ENCODE measurements at places on chromosomes 7 and 10.

DNA sequence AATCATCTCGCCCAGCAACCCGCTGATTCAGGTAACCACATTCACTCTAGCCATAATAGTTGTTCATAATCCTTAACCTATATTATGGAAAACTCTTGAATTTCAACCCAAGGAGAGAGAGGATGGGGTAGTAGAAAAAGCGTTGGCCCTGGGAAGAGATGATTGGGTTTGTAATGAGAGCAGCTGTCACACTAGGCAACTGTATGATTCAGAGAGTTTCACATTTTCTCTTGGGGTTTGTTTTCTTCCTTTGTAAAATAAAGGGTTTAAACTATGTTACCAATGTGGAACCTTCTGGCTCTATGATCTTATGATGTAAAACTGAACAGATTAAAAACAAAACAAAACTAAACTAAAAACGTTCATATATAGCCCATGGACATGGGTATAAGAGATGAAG, 705.2 kb upstream of the IGFBP3 start:
- DNase-seq: no peak

- DNase-seq: peak; percentile 47
Observed at GRCh38 chr10:29496341-29497162, 138.2 kb downstream of the SVIL start.

GRCh38 chr10:77641788-77642397, 4.3 kb upstream of the KCNMA1 start:
- DNase-seq: peak; percentile 88

GRCh38 chr7:29234438-29234837, 39.9 kb downstream of the CHN2 start:
- DNase-seq: no peak

- DNase-seq: no peak
Observed at GRCh38 chr10:51462076-51462779, 237.2 kb downstream of the CSTF2T start.

DNA sequence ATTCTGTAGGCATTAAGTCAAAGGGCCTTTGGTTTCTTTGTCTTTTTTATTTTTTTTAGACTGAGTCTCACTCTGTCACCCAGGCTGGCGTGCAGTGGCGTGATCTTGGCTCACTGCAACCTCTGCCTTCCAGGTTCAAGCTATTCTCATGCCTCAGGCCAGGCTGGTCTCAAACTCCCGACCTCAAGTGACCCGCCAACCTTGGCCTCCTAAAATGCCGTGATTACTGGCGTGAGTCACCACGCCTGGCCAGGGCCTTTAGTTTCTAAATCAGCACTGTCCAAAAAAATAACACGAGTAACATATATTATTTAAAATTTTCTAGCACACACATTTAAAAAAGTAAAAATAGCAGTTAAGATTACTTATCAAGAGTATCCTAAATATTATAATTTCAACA, 11.1 kb upstream of the ACSL5 start:
- no peak for DNase-seq

DNA sequence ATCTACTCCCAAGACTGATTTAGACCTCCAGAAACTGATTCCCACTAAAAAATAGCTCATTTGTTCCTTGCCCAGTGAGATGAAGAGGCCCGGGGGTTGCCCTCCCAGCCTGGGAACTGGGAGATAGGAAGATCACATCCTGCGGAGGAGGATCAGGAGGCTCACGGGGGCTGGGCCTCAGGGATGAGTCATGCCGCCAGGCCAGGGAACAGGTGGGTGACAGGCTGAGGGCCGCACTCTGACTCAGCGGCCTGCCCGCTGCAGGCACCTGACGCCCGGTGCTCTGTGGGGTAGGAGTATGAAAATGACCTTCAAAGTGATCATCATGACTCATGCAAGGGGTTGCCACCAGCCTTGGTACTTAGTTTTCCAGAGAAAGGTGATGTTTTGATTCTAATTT, 104.5 kb upstream of the ZPBP start:
- DNase-seq: no peak

DNA sequence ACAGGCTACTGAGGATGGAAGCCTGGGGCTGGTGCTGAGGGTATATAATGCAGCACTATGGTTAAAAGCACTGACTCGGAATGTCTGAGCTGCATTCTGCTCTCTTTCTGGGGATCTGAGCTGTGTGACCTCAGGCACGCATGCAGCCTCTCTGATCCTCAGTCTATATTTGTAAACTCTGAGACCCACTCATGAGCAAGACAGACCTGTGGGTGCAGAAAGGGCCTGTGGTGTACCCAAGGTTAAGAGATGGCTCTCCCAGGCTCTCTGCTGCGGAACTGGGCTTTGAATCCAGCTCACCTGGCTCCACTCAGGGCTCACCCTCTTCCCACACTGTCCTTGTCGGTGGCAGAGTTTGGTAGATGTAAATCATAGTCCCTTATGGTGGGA, 89.9 kb downstream of the CHST15 start:
- no peak for DNase-seq

- no peak for DNase-seq
Observed at GRCh38 chr10:5354068-5354467, 10.7 kb upstream of the UCN3 start.

DNA sequence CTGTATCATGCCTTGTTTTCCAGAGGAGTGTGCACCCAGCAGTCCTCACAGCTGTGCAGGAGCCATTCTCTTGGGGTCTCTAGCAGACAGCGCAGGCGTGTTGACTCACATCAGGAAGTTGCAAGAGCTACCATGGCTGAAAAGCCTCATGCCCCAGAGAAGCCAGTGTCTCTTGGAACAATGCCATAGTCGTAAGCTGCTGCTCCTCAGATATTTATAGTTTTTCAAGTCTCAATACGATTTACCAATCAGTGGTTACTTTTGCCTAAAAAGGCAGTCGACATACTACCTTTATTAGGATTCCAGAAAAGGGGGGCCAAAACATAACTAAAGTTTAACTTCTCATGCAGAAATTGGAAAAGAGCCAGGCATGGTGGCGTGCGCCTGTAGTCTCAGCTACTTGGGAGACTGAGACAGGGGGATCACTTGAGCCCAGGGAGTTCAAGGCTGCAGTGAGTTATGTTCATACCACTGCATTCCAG, 407.7 kb downstream of the PARD3 start:
- no peak for DNase-seq

- DNase-seq: no peak
Observed at GRCh38 chr7:135076882-135077281, 71.0 kb upstream of the TMEM140 start.

- DNase-seq: no peak
Observed at GRCh38 chr10:13705526-13706174, 118.9 kb downstream of the PRPF18 start.

- DNase-seq: no peak
Observed at GRCh38 chr7:151023232-151023631, 1.1 kb downstream of the ATG9B start.

DNA sequence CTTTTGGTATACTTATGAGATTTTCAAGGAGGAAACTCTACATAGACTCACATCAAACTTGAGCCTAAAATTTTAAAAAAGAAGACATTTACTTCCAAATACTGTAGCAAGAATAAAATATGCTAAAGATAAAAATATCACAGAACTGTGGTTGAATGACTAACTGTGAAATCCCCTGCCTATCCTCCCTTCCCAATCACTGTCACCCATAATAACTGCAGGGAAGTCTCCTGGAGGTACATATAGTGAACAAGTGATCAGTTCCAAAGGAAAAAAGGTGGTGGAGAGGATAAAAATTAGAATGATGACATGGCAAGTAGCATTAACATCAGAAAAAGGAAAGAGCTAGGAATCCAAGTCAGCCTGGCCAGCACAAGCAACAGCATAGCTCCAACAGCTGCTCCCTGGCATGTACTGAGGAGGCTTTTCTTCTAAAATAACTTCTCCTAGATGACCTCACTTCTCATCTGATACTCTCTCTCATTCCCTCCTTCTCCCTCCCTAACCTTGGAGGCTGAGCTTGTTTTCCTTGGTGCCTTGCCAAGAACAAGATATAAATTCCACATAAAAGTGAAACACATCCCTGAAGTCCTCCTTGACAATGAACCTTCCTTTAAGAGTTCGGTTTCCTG, 124.0 kb downstream of the IQUB start:
- DNase-seq: peak; percentile 38

DNA sequence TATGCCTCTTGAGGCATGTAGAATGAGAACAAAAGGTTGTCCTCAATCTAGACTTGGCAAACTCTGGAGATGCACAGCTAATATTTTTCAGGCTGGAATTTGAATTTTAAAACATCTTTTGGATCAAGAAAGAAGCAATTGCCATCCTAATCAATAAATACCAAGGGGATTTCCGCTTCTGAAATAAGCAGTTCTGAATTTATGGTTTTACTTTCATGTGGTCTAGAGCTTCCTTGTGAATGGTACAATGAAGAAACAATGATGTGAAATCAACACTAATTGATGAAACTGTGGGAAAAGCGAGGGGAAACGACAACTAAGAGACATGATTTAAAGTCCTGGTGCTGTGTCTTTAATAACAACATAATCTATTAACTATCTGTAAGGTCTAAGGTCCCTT, 1202.7 kb downstream of the SORCS3 start:
- DNase-seq: no peak

GRCh38 chr10:97538411-97538810, 34.2 kb upstream of the ANKRD2 start:
- DNase-seq: peak; percentile 43

DNA sequence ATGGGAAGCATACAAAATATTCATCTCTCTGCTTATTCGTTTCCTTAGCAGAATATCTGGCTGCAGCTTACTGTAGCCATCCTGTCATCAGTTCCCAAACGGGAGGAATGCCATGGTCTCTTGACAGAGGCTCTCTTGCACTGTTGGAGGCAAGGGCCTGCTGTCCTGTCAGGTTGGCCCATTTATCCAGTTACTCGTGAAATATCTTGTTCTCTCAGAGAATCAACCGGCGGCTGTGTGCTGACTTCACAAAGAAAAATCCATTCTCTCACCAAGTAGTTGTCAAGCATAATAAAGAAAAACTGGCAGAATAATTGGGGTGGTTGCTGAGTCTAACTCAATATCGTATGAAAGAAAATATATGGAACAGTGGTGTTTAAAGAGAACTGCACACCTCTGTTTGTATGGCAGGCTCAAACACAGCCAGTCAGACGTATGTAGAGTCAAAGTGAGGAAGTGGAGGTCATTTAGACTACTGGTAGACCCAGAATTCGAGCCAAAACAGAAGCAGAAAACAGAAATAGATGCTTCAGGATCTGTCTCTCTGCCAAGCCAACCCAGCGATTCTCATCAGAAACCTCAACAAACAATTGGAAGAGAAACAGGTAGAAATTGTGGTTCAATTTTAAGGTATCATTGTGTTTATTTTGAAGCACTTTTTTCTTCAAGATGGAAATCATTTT, 349.2 kb upstream of the PRKCQ start:
- peak; percentile 71 for DNase-seq

DNA sequence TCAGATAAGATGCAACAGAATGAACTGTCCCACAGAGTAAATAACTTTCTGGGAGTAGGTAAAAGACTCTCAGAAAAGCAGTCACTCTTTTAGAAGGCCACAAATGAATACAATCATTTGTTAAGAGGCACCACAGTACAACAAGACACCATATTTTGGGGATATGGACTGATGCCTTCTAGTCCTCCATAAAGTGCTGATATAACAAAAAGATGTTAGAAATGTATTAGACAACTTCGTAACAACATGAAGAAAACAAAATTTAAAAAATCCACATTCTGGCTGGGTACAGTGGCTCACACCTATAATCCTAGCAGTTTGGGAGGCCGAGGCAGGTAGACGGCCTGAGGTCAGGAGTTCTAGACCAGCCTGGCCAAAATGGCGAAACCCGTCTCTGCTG, 111.3 kb downstream of the HIPK2 start:
- no peak for DNase-seq

GRCh38 chr7:139304517-139304916, 36.6 kb upstream of the FMC1 start:
- no peak for DNase-seq

GRCh38 chr7:31102151-31102972, 50.3 kb downstream of the ADCYAP1R1 start:
- DNase-seq: no peak

DNA sequence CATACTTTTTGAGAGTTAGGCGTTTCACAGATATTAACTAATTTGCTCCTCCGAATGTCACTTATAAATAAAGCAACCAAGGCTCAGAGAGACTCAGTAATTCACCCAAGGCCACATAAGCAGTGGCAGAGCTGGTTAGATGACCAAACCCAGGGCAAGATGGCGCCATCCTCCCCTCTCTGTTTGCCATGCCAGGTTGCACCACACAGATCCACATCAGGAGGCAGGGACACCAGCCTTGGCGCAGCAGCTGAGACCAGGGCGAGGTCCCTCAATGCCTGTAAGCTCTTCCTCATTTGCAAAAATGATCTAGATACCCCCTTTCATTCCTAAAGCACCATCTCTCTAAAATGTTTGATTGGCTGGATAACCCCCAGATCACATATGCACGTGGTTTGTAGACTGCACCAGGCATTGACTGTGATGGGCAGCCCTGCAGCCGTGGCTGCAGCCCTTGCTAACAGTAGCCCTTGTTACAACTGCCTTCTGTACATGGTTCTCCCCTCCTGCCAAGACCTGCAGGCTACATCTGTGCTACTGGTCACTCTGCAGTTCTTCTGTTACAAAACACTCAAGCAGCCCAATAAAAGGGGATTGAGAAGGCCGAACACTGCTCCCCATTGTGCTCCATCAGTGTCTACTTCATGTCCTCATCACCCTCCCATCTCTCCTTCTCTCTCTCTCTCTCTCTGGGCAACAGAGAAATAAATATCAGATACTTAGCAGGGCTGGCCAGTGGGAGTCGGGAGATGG, 298.6 kb downstream of the PRPF18 start:
- peak; percentile 99 for DNase-seq

- DNase-seq: no peak
Observed at GRCh38 chr10:112229096-112229495, 45.5 kb upstream of the GPAM start.

- no peak for DNase-seq
Observed at GRCh38 chr10:119737823-119738222, 12.0 kb downstream of the INPP5F start.

- no peak for DNase-seq
Observed at GRCh38 chr7:158409120-158409519, 178.5 kb downstream of the PTPRN2 start.

DNA sequence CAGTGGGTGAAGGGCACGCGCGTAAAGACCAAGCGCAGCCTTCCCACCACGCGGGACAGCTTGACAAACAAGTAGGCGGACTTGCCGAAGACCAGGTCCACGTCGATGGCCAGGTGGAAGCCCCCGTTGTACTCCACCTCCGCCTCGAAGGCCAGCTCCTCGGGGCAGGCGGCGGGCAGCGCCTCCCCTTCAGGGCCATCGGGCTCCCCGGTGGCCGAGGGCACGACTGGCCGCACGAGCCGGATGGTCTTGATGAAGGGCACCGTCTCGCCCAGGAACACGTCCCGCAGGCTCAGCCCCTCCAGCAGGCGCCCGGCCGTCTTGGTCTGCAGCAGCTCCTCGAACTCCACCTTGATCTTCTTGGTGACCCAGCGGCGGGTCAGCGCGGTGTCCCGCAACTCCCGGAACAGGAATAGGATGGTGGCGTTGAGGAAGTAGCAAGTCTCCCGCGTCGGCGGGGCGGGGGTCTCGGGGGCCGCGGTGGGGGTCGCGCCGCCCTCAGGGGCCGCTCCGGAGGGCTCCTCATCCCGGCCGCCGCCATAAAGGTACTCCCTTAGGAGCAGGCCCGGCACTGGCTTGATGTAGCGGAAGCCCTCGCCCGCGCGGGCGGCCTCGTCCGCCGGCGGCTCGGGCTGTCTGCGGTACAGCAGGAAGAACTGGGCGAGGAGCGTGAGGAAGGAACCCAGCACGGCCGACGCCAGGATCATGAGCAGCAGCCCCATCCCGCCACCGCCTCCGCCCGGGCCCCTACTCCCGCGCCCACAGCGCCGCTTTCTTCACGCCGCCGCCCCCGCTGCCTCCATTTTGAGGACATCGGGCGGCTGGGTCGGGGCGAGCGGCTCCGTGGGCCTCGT, 507 bp downstream of the PDZD8 start:
- peak; percentile 26 for DNase-seq

GRCh38 chr10:21519941-21520436, 5.5 kb downstream of the SKIDA1 start:
- peak; percentile 58 for DNase-seq
